ENCODE measurements at places on chromosomes 7 and 10. TPM values are rescaled to one million over a fixed set of nuclear protein-coding genes. Genes with fewer than 3 reads are reported as not detected.

The FBXL15 gene
- total RNA-seq, result 9.4 TPM

The AOC1 gene
- not detected for total RNA-seq

The BAMBI gene
- 41.4 TPM for total RNA-seq

The IDI2 gene
- total RNA-seq, result not detected

The MINPP1 gene
- 39.8 TPM for total RNA-seq

The MAGI2 gene
- 28.8 TPM for total RNA-seq

The CABCOCO1 gene
- total RNA-seq, result 1.2 TPM

The ASZ1 gene
- not detected for total RNA-seq

The NODAL gene
- 71.0 TPM for total RNA-seq

The CADPS2 gene
- total RNA-seq, result 4.1 TPM

The CALML5 gene
- not detected for total RNA-seq

The CPA5 gene
- total RNA-seq, result not detected

The OLAH gene
- not detected for total RNA-seq

The LEP gene
- not detected for total RNA-seq

The GJD4 gene
- 0.29 TPM for total RNA-seq

The PRR15 gene
- 3.3 TPM for total RNA-seq

The FOXI2 gene
- total RNA-seq, result 1.3 TPM

The COL1A2 gene
- 209 TPM for total RNA-seq

The UNCX gene
- not detected for total RNA-seq

The TAC1 gene
- not detected for total RNA-seq

The HACD1 gene
- total RNA-seq, result 25.6 TPM

The SPDYE2 gene
- total RNA-seq, result not detected

The THNSL1 gene
- 8.7 TPM for total RNA-seq

The VWDE gene
- 11.8 TPM for total RNA-seq

The PDE1C gene
- 0.29 TPM for total RNA-seq

The UCN3 gene
- total RNA-seq, result not detected

The PTPN12 gene
- 147 TPM for total RNA-seq

The ANXA8 gene
- total RNA-seq, result 0.19 TPM

The SLC16A12 gene
- total RNA-seq, result 0.21 TPM

The VWA2 gene
- total RNA-seq, result 1.6 TPM

The TRPV5 gene
- 0.42 TPM for total RNA-seq

The GIMAP6 gene
- total RNA-seq, result not detected

The ELFN1 gene
- 4.6 TPM for total RNA-seq

The DNAJC12 gene
- not detected for total RNA-seq

The PCDH15 gene
- 0.58 TPM for total RNA-seq

The PPP3CB gene
- total RNA-seq, result 41.3 TPM

The FGFR2 gene
- 65.8 TPM for total RNA-seq

The RBM17 gene
- 142 TPM for total RNA-seq

The SLC26A4 gene
- 0.76 TPM for total RNA-seq

The SVIL gene
- total RNA-seq, result 20.3 TPM

The SPDYE1 gene
- not detected for total RNA-seq

The FANK1 gene
- total RNA-seq, result 9.7 TPM

The ASNS gene
- 36.5 TPM for total RNA-seq

The ELMO1 gene
- 98.2 TPM for total RNA-seq

The CPA2 gene
- total RNA-seq, result 0.40 TPM

The KIF5B gene
- total RNA-seq, result 101 TPM

The RBM20 gene
- total RNA-seq, result 16.0 TPM

The UPK3B gene
- total RNA-seq, result 0.93 TPM
